ENCODE measurements at places on chromosomes 2 and 18. TPM values are rescaled to one million over a fixed set of nuclear protein-coding genes. Genes with fewer than 3 reads are reported as not detected.

Gene MAP2
- 3.6 TPM for polyA plus RNA-seq

Gene RTP5
- polyA plus RNA-seq: not detected

Gene CXCR2
- polyA plus RNA-seq: not detected

DNA sequence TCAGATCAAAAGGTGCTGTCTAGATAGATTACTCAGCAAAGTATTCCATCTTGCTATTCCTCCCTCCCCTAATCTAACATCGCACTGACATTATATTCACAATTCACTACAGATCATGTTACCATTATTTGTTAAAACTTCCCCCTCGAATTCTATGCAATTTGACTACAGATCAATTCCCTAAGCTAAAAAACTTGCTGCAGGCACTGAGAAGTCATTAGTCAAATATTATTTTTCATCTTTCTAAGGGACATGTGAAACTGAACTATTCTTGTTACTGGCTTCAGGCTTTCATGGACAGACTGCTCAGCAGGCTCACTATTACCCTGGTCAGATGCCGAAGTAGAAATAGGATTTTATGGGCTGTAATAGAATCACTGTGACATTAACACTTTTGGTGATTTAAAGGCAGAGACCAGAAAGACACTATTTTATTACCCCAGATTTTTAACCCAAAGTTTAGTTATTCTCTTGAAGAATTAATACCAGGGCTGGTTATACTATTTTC is 15.1 kb downstream of the MYL1 start:
- DNase-seq: peak; percentile 2

- DNase-seq: peak; percentile 47
Measured at GRCh38 chr2:70978341-70979179, at the start of gene ANKRD53. Gene ANKRD53, plus strand, starts transcription at chr2:70978630. Its CDS starts 16 bp downstream, at chr2:70978646.

DNA sequence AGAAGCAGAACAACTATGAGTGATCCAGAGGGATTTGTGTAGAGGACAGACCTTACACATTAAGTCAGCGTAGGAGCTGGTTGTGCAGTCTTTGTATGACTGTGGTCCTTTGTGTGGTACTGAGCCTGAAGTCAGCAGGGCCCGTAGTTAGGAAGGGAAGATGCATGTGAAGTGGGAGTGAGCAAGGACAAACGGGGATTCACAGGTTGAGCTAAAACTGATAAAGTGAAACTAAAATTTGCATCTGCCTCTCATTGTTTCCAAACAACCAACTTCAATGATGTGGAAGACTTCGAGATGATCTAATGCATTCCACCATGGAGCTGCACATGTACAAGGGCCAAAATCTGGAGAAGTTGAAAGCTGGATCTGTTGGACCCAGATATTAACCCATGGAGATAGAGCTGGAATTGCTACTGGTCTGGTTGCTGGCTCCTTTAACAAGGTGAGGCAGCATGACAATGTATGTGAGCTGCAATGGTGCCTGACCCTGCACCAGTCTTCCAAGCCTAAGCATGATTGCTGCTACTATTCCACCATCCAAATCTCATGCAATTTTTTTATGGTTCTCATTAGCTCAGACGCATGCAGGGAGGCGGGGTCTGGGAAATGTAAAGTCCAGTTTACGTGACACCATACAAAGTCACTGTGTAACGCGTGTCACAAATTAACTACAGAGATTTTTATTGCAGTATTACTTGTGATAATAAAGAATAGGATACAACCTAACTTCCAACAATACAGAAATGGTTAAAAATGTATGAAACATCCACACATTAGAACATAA is 12.1 kb upstream of the CYBRD1 start:
- DNase-seq: no peak

DNA sequence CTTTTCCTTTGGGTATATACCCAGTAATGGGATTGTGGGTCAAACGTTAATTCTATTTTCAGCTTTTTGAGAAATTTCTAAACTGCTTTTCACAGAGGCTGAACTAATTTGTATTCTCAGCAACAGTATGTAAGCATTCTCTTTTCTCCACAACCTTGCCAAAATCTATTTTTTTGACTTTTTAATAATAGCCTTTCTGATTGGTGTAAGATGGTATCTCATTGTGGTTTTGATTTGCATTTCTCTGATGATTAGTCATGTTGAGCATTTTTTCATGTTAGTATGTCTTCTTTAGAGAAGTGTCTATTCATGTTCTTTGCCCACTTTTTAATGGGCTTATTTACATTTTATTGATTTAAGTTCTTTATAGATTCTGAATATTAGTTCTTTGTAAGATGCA is 145.5 kb downstream of the TRABD2A start:
- no peak for DNase-seq

DNA sequence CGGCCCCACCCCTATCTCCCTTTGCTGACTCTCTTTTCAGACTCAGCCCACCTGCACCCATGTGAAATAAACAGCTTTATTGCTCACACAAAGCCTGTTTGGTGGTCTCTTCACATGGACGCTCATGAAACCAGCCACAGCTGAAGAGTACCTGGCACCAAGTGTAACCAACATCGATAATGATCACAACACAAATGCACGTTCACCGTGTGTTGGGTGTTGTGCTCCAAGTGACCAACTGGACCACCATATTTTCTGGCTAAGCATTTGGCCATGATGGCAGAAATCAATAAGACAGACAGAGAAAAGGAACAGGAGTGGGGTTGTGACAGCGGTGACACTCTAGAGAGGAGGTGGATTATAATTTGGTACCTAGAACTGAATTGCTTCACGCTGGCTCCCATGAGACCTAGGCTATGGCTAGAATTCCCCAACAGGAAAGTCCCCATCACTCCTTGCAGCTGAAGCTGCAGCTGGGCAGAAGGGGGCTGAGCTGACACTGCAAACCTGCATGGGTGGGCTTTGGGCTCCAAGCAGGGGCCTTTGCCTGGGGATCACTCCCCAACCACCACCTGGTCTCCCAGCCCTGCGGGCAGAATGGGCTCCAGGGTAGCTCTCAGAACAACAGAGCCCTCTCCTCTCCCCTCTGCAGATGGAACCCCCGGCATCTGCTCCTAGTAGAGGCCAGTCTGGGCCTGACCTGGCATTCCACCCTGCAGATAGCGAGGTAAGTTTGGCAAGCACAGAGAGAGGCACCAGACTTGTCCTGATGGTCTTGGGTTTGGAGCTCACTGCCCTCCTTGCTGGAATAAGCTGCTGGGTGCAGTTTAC is 14.6 kb upstream of the LRRFIP1 start:
- DNase-seq: no peak

GRCh38 chr18:58813561-58814225 is 51.0 kb upstream of the ZNF532 start:
- no peak for DNase-seq

- peak; percentile 45 for DNase-seq
Measured at GRCh38 chr18:63199743-63200241, 119.8 kb downstream of the BCL2 start.

GRCh38 chr18:24428709-24429108 is 2.2 kb downstream of the IMPACT start:
- DNase-seq: no peak

DNA sequence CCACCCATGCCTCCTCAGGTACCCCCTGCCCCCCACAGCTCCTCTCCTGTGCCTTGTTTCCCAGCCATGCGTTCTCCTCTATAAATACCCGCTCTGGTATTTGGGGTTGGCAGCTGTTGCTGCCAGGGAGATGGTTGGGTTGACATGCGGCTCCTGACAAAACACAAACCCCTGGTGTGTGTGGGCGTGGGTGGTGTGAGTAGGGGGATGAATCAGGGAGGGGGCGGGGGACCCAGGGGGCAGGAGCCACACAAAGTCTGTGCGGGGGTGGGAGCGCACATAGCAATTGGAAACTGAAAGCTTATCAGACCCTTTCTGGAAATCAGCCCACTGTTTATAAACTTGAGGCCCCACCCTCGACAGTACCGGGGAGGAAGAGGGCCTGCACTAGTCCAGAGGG is 803 bp upstream of the DES start:
- DNase-seq: no peak

GRCh38 chr2:240503375-240503774 is 54.4 kb downstream of the ANKMY1 start:
- DNase-seq: no peak

GRCh38 chr2:148756292-148756975 is 111.9 kb downstream of the EPC2 start:
- no peak for DNase-seq

DNA sequence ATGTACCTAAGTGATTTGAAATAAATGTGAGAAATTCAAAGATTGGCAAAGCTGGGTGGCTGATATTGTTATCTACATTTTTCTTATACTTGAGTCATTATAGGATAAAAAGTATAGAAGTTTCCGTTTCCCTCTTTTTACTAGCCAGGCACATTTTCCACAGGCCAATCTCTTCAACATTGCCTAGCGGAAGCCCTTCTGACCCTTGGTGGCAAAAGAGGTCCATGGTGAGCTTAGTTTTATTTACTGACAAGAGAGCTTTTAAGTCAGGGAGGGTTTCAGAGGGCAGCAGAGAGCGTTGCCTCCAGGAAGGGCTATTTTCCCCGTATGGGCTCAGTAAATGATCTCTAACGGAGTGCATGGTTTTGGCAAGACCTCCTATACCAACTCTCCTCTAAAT is 15.1 kb upstream of the RHOB start:
- no peak for DNase-seq

GRCh38 chr2:71067567-71068217 is 756 bp upstream of the NAGK start:
- peak; percentile 72 for DNase-seq

DNA sequence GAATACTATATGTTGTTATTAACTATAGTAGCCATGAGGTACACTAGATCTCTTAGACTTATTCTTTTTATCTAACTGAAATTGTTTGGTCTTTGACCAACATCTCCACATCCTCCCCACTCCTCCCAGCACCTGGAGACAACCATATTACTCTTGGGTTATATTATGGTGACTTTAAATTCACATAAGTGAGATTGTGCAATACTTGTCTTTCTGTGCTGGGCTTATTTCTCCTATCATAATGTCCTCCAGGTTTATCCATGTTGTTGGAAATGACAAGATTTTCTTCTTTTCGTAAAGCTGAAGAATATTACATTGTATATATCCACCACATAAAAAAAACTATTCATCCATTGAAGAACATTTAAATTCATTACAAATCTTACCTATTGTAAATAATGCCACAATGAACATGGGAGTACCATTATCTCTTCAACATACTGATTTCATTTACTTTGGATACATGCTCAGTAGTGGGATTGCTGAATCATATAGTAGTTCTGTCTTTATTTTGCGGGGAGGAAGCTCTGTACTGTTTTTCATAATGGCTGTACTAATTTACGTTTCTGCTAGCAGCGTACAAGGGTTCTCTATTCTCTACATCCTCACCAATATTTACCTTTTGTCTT is 159.2 kb upstream of the SCN7A start:
- no peak for DNase-seq

GRCh38 chr2:64989982-64990614 is 899 bp downstream of the SLC1A4 start:
- peak; percentile 44 for DNase-seq

- DNase-seq: no peak
Measured at GRCh38 chr2:160309585-160309984, 109.5 kb upstream of the ITGB6 start.
